Endothelial cell (in vitro differentiated cells): ENCODE measurements at places on chromosomes 2 and 18. TPM values are rescaled to one million over a fixed set of nuclear protein-coding genes. Genes with fewer than 3 reads are reported as not detected.
A peak's percentile ranks its signal among the peaks of the same experiment; 100 is the strongest.

GRCh38 chr2:241859017-241859435 is 332 bp upstream of the PDCD1 start:
- DNase-seq, result no peak
- H3K36me3 ChIP-seq, result peaks cover 6% of the 10 kb centered on the region
- no peaks in the 10 kb centered on the region for H3K4me1 ChIP-seq
- no peak overlapping the region for H3K4me3 ChIP-seq
- H3K27ac ChIP-seq, result no peak overlapping the region
- peaks cover 7% of the 10 kb centered on the region for H3K27me3 ChIP-seq

DNA sequence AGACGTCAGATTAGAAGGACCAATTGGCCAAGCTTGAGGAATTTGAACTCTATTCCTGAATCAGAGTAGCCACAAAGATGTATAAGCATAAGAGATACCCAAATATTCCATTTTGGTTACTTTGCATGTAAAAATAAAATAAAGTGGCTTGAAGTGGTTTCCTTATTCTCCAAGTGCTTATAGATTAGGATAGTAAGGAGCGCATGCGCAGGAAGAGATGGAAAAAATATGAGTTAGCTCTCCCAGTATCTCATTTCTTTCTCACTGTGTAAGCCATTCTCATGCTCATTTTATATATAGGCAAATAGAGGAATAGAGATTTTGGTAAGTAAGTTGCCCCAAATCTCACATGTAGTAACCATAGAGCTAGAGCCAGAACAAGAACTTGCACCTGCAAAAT is 241.3 kb downstream of the SETBP1 start:
- H3K36me3 ChIP-seq, result peaks cover 17% of the 10 kb centered on the region
- no peak overlapping the region for H3K27ac ChIP-seq
- no peak for DNase-seq
- H3K27me3 ChIP-seq, result peaks cover 17% of the 10 kb centered on the region
- H3K4me3 ChIP-seq, result no peak overlapping the region

DNA sequence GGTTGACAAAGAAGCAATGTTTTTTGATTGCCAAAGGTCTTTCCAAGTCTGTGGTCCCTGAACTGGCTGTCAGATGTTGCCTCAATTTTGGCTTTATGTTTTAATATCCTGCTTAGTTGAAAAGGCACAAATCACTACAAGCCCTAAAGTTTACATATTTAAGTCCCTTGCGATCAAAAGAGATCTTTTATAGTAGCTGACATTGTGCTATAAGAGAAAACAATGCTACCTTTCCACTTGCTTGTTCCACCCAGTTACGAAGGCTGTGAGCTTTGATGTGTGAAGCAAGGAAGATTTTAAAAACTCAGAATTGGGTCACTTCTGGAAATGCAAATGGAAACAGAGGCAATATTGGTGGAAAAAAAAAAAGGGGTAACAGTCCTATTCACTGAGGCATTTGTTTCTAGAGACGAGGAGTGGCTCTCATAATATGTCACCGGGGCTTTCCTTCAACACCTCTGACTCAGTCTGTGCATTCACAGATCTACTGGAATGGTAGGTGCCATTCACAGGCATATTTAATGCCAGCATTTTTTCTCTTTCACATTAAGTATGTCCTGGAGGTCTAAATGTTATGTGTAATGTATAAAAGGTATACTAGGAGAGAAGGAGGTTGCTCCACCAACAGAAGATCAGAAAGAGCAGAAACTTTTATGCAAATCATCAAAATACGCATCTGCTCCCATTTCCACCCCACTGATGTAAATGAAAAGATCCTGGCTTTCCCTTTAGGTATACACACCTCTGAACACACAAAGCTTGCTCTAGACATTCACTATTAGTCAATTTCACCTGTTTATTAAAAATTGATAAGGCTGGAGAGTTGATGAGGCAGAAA is 91.8 kb downstream of the TGIF1 start:
- no peak overlapping the region for H3K27ac ChIP-seq
- no peaks in the 10 kb centered on the region for H3K4me1 ChIP-seq
- H3K36me3 ChIP-seq, result no peaks in the 10 kb centered on the region
- peaks cover 2% of the 10 kb centered on the region for H3K27me3 ChIP-seq
- no peak overlapping the region for H3K4me3 ChIP-seq

DNA sequence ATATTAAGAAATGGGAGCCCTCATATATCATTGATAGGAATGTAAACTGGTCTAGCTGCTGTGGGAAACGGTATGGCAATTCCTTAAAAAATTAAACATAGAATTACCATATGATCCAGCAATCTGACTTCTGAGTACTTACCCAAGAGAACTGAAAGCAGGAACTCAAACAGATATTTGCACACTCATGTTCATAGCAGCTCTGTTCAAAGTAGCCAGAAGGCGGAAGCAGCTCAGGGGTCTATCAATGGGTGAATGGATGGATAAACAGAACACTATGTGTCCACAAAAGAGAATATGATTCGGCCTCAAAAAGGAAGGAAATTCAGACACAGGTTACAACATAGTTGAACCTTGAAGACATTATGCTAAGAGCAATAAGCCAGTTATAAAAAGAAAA is 135.7 kb upstream of the NDUFV2 start:
- H3K27me3 ChIP-seq, result no peaks in the 10 kb centered on the region
- no peak overlapping the region for H3K27ac ChIP-seq
- H3K36me3 ChIP-seq, result peaks cover 5% of the 10 kb centered on the region
- DNase-seq, result no peak

DNA sequence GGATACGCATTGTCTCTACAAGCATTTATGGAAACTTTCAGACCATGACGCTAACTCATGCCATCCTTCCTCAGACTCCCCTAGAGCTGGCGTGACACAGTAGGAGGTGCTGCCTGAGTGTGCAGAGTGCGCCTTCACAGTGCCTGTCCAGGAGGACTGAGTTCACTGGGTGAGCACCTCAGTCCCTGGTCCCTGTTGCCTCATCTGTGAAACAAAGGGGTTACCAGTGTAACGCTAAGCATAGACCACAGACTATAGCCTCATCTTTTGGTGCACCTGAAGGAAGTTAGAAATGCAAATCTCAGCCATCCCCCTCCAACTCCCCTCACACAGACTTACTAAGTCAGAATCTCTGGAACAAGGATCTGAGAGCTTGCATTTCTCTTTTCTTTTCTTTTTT is 142.8 kb downstream of the TMEM17 start:
- DNase-seq, result no peak
- H3K4me3 ChIP-seq, result no peak overlapping the region
- peaks cover 16% of the 10 kb centered on the region for H3K4me1 ChIP-seq
- H3K27me3 ChIP-seq, result no peaks in the 10 kb centered on the region
- H3K36me3 ChIP-seq, result no peaks in the 10 kb centered on the region
- no peak overlapping the region for H3K27ac ChIP-seq

- no peak overlapping the region for H3K27ac ChIP-seq
- peaks cover 4% of the 10 kb centered on the region for H3K36me3 ChIP-seq
- peaks cover 13% of the 10 kb centered on the region for H3K4me1 ChIP-seq
- no peak for DNase-seq
- H3K27me3 ChIP-seq, result peaks cover 22% of the 10 kb centered on the region
- H3K4me3 ChIP-seq, result no peak overlapping the region
These were observed 3.5 kb upstream of the GDF7 start for GRCh38 chr2:20663196-20664070.

DNA sequence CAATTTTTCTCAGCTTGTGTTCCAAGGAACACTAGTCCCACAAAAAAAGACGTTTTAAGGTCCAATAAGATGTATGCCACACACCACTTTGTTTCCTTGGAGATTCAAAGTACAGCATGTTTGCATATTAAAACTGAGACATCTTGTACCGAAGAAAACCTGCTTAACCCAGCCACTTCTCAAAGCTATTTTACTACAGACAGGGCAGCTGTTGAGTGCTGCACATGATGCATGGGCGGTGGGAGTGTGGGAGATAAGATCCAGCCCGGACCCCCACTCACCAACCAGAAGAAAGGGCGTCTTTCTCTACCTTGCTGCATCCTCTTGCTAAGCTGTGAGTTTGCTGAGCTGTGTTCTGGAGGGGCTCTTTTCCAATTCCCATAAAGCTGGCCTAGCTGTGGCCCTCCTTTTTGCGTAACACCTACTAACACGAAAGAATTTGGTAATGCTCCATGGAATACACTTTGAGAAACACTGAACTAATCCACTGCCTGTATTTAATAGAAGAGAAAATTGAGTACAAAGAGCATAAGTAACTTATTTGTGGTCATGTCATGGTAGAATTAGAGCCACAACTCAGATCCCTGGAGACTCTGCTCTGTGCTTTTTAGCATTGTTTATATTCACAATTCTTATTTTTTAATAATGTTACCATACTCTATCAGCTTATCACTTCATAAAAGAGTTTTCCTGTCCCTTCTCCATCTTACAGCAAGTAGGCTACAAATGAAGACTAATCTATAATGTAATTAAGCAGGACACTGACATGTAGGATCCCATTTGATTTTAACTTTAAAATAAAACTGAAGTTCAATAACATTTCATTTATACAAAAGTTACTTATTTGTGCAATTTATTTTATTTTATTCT is 90.0 kb downstream of the PLEKHM3 start:
- H3K27me3 ChIP-seq, result no peaks in the 10 kb centered on the region
- H3K4me3 ChIP-seq, result no peak overlapping the region
- H3K36me3 ChIP-seq, result no peaks in the 10 kb centered on the region
- H3K4me1 ChIP-seq, result peaks cover 3% of the 10 kb centered on the region
- no peak overlapping the region for H3K27ac ChIP-seq

DNA sequence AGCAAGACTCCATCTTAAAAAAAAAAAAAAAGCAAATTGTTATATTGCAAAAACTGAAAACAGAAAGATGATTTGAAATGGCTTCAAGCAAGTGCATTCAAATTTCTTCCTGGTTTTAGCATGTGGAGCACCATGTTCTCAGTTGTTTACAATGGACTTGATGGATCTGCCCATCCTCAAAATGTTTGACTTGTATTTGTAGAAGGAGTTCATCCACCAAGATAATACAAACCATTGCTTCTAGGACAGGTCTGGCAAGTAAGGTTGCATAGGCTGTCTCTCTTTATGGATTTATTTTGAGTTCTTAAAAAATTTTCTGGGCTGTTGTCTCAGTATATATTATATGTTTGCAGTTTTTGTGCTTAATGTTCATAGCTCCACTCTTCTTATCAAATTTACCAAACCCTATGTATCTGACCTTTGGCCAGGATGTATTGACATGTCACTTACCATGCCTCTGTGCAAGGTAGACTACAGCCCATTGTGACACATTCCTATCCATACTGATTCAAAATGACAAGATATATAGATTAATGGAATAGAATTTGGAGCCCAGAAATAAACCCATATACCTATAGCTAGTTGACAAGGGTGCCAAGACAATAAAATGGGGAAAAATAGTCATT is 21.7 kb upstream of the ZCCHC2 start:
- no peak overlapping the region for H3K4me3 ChIP-seq
- no peaks in the 10 kb centered on the region for H3K27me3 ChIP-seq
- no peak overlapping the region for H3K27ac ChIP-seq
- no peak for DNase-seq

DNA sequence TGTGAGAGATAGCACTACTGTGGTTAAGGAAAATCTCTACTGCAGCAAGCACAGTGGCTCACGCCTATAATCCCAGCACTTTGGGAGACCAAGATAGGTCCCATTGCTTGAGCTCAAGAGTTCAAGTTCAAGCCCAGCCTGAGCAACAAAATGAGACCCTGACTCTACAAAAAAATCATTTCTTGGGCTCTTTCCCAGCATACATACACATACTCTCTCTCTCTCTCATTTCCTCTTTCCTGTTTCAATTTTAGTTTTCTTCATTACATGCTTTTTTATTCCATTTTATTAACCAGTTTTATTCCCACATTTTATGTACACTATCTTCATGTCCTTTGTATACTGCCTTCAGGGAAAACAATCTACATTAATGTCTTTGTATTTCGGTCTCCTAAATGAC is 14.6 kb downstream of the WDR33 start:
- DNase-seq, result no peak
- peaks cover 4% of the 10 kb centered on the region for H3K27me3 ChIP-seq
- no peaks in the 10 kb centered on the region for H3K36me3 ChIP-seq

GRCh38 chr2:206521612-206522011 is 78.3 kb downstream of the ADAM23 start:
- no peaks in the 10 kb centered on the region for H3K27me3 ChIP-seq
- H3K27ac ChIP-seq, result peak overlapping the region; percentile 23
- no peaks in the 10 kb centered on the region for H3K36me3 ChIP-seq
- no peak for DNase-seq
- peaks cover 17% of the 10 kb centered on the region for H3K4me1 ChIP-seq
- H3K4me3 ChIP-seq, result no peak overlapping the region

DNA sequence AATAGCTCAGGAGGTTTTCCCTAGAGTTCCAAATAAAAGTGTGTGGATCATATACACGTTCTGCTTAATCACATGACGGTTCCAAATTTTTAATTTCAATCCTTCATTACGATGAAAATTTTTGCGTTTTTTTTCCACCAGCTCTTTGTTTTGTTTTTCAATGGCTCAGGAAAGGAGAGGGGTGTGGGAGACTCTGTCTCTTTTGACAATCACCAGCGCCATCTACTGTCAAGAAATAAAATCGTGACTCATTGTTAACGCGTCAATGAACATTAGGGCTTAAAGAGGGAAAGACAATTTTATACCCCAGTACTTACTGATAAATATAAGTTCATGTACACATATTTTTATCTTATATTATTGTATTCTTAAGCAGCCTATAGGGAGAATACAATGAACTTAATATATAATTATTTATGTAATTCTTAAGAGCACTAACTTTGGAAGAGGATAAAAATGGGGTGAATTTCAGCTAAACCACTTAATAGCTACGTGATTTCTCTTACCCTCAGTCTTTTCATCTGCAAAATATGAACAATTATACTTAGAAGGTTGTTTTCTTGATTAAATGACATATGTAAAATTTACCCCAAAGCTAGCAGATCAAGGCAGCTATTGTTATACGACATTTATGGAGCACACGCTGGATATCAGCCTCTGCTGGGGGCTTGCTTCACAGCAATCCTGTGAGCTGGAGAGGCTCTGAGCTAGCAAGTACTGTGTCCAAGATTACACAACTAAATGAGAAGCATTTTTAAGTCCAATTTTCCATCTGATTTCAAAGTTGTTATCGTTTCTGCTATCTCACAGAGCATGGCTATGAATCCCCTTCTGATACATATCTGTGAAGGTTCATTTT is 47.4 kb upstream of the RMDN2 start:
- H3K36me3 ChIP-seq, result no peaks in the 10 kb centered on the region
- H3K27ac ChIP-seq, result no peak overlapping the region
- DNase-seq, result peak; percentile 49
- H3K4me3 ChIP-seq, result no peak overlapping the region
- H3K27me3 ChIP-seq, result peaks cover 5% of the 10 kb centered on the region

The OST4 gene
- 379 TPM for total RNA-seq

The LBX2 gene
- not detected for total RNA-seq

The ZNF892 gene
- 11.2 TPM for total RNA-seq

The TTR gene
- total RNA-seq, result not detected

The GCG gene
- not detected for total RNA-seq

The ALLC gene
- total RNA-seq, result 0.26 TPM

The TEX44 gene
- total RNA-seq, result not detected

The STARD6 gene
- 0.54 TPM for total RNA-seq

The ANKRD30BL gene
- total RNA-seq, result not detected
